AG04450 (cell line): ENCODE measurements at places on chromosomes 16 and 17.

- no peak for DNase-seq
Observed at GRCh38 chr17:68719431-68719830, 118.3 kb upstream of the FAM20A start.

DNA sequence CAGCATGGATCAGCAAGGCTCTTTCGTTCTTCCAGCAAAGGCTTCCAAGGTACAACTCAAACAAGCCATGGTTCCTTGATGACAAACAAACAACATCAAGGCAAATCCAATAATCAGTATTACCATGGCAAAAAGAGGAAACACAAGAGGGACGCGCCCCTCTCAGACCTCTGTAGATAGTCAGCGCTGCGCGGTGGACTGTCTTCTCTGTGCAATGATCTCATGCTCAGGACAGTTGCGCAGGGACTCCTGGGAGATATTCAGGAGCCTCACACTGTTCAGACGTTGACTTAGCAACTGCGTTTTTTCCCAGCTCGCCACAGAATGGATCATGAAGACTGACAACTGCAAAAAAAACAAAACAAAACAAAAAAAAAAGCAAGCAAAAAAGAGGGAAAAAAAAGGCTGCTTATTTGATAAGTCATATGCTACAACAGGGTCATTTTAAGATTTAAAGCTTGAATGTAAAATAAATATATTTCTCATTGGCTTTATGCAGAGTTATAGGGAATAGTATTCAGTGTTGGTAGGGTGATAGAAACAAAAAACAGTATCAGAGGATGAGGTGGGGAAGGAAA, 37.1 kb upstream of the ADCY7 start:
- no peak for DNase-seq

GRCh38 chr17:21397341-21398190, 21.4 kb downstream of the KCNJ12 start:
- DNase-seq = peak; percentile 50

DNA sequence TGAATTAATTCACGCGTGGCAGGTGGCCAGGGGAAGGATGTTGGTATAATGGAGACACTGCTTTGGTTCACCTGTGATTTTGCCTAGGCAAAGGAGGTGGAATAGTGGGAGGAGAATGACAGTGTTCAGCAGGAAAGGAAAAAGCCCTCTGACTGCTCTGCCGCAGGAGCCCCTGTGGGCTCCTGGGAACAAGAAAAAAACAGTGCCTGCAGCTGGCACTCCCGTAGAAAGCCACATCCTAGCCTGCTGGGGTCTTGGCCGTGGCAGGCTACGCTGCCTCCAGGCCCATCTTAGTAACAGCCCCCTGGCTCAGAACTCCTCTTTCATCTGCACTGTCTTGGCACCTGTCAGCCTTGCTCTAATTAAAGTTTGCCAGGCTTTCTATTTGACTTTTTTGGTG, 20.6 kb downstream of the ADORA2B start:
- no peak for DNase-seq

GRCh38 chr16:11300560-11300892, 19.4 kb upstream of the PRM1 start:
- no peak for DNase-seq

DNA sequence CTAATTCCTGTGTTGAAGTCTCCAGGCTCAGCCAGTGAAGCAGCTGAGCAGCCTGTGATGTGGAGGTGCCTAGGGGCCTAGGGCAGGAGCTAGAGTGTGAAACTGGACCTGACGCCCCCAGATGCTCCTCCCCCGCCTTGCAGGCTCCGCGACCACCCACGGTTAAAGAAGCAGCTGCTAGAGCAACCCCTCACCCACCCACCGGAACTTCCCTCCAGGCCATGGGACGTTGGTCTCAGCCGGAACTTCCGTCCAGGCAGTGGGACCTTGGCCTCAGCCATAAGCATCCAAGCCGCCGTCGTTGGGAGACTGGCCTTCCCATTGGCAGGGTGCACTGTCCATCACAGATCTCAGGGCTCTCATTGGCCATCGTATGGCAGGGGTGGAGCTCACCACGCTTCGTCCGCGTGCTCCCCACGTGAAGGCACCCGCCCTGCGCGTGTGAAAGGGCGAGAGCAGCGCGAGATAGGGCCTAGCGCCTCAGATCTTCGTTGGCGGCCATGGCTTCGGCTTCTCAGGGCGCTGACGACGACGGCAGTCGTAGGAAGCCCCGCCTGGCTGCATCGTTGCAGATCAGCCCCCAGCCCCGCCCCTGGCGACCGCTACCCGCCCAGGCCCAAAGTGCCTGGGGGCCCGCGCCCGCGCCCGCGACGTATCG, at the start of gene ADAD2:
TSS of gene ADAD2 (plus strand) at position 427 of the 658 bp plus-strand sequence. CDS start at position 501, 74 bp downstream.
- DNase-seq = no peak

DNA sequence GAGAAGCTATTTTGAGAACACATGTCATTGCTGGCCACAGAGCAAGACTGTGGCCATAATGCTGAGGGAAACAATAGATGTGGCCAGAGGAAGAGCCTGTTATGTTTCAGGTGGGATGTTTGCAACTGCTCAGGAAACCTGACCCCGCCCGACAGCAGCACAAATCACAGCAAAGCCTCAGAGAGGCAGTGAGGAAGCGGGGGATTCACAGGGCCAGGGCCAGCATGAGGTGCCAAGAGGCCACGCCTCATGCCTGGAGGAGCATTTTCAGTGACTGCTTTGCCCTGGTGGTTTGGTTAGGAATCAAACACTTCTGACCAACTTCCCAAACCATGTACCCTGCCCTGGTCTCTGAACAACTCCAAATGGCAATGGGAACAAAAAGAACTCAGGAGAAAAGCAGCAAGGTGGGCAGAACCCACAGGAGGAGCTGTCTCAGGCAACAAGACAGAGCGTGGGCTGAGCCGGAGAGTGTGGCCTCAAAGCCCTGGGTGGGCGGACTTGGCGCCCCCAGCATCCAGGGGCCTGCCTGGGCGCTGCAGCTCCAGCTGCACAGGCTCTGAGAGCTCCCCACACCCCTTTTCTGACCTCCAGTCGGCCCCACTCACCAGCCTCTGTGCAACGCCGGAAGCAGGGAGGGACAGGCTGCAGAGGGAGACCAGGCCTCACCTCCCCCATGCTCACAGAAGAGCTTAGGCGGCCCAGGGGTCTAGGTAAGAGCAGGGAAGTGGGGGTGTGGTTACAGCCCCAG, 20.6 kb downstream of the HIC1 start:
- DNase-seq = no peak

- DNase-seq = peak; percentile 51
Observed at GRCh38 chr17:14926526-14927122, 338.5 kb downstream of the PMP22 start.

DNA sequence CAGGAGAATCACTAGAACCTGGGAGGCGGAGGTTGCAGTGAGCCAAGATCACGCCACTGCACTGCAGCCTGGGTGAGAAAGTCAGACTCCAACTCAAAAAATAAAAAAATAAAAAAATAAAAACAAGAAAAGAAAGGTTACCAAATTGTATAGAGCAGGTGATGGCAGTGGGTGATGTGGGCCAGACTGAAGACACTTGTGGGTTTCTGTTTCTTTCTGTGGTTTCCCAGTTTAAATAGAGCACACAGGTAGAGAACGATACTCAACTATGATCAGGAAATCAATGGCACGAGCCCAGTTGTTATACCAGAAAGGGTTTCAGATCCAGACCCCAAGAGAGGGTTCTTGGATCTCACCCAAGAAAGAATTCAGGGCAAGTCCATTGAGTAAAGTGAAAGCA, 32.6 kb downstream of the NUBP1 start:
- no peak for DNase-seq

GRCh38 chr17:79391376-79392233, 219.2 kb downstream of the RBFOX3 start:
- peak; percentile 26 for DNase-seq

DNA sequence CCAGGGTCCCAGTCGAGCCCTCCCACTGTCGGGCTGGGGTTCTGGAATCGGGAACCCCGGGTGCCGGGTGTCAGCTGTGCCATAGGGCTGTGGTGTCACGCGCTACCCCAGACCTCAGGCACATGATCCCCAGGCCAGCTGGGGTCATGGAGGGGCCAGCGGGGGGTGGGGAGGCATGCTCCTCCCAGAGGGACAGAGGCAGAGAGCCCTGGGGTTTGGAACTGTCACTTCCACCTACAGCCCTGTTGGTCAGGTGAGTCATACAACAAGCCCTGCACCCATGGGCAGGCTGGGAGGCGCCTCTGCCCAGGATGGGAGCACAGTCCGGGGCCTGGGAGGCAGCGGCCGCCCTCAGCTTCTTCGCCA, 63.0 kb downstream of the BAIAP2 start:
- DNase-seq = no peak

DNA sequence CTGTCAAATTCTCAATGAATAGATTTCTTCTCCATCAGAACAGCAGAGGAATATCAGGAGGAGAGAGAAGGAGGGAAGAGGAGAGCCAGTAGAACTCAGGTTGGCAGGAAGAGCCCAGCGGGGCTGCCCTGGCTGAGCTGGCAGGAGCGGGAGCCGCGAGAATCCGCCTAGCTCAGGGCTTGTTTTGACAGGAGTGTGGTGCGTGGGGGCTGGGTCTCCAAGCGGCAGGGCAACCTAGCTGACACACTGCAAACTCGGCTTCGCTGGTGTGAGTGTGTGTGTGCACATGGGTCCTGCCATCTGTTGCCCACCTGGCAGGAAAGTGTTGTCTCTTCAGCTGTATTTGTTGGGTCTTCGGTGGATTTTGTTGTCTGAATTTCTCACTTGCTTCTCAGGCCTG, 27.9 kb upstream of the BCAR1 start:
- DNase-seq = no peak

DNA sequence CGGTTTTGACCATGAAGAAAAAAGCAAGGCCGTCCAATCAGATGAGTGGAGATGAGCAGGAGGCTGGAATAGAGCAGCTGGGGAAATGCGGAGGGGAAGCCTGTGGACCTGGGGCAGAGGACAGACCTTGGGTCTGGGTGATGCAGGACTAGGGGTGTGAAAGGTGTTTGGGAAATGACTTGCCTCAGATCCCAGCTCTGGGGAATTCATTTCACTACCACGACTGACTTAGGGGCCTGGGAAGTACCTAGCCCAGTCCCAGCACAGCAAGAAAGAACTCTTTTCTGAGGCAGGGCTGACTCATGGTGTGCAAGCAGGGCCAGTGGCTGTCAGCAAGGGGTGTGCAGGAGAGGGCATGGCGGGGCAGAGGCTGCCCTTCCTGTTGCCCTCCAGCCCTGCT, 14.8 kb downstream of the DNAI2 start:
- DNase-seq = no peak

GRCh38 chr17:30332057-30332542, 1.8 kb downstream of the TMIGD1 start:
- DNase-seq = peak; percentile 45

DNA sequence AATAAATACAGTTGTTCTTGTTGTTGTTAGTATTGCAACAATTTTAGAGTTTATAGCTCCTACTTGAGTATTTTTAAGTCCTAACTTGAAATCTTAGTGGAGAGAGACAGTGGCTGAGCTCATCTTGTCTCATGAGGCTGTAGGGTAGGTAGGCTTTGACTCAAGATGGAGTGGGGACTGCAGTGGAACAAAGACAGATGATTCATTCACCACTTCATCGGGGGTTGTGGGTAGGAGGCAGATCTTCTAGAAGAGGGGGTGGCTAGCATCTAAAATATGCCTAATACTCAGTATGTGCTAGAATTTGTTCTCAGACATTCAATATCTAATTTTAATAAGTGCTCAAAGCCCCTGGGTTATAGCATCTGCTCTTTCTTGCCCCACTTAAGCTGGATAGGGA, 13.1 kb upstream of the MMD start:
- DNase-seq = no peak

DNA sequence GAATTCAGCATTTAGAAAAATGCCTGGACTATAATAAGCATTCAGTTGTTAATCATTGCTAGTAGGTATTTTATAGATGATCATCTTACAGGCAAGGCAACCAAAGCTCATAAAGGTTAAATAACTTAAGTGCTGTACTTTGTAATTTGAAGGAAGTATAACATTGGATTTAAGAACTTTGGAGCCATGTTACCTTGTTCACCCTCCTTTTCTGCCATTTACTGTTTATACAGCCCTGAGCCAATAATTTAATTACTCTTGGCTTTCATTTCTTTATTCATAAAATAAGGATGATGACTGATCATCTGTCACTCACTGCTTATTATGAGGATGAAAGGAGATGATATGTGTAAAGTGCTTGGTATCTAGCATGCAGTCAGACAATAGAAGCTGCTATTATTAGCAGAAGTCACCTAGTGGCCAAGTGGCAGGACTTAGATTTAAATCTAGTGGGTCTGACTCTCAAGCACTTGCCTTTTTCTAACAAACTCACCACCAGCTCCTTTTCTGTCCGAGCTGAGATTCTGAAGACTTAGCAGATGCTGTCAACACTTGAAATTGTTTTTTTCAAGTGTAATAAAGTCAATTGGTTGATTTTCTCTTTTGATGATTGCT, 18.3 kb upstream of the DDX52 start:
- no peak for DNase-seq

DNA sequence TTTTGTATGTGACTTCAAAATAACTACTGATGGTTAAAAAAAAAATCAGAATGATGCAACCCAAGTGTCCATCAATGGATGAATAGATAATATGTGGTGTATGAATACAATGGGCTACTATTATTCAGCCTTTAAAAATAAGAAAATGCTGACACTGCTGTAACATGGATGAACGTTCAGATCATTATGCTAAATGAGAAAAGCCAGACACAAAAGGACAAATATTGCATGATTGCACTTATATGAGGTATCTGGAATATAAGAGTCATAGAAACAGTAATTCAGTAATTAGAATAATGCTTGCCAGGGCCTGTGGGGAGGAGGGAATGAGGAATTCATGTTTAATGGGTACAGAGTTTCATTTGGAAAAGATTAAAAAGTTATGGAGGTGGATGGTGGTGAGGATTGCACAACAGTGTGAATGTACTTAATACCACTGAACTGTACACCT, 25.4 kb downstream of the TENT4B start:
- no peak for DNase-seq

GRCh38 chr17:1005361-1005946, 8.5 kb downstream of the TIMM22 start:
- no peak for DNase-seq

DNA sequence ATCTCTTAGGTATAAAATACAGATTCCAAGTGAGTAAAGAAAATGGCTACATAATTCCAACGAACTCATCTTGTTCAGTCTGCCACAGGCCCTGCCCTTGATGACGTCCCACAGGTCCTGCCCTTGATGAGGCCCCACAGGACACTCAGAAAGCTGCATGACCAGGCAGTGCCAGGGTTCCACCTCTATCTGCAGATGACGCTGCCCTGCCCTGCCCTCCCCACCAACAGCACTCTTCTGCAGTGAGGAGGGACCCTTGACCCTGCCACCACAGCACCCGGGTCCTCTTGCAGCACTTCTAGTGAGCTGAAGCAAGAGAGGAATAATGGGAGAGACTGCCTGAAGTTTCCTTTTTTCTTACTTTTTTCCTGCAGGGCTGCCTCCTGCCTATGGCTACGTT, 118.4 kb downstream of the VPS53 start:
- DNase-seq = no peak
